Iris pigment epithelial cell (primary cell): ENCODE measurements at places on chromosomes 4 and X.

GRCh38 chr4:78131403-78131802, 74.3 kb downstream of the FRAS1 start:
- peak; percentile 79 for DNase-seq

- no peak for DNase-seq
Measured at GRCh38 chr4:107792711-107793110, 32.0 kb upstream of the SGMS2 start.

GRCh38 chr4:25578432-25578831, 77.2 kb upstream of the SLC34A2 start:
- no peak for DNase-seq

GRCh38 chrX:110081320-110081719, 78.4 kb downstream of the TMEM164 start:
- no peak for DNase-seq

DNA sequence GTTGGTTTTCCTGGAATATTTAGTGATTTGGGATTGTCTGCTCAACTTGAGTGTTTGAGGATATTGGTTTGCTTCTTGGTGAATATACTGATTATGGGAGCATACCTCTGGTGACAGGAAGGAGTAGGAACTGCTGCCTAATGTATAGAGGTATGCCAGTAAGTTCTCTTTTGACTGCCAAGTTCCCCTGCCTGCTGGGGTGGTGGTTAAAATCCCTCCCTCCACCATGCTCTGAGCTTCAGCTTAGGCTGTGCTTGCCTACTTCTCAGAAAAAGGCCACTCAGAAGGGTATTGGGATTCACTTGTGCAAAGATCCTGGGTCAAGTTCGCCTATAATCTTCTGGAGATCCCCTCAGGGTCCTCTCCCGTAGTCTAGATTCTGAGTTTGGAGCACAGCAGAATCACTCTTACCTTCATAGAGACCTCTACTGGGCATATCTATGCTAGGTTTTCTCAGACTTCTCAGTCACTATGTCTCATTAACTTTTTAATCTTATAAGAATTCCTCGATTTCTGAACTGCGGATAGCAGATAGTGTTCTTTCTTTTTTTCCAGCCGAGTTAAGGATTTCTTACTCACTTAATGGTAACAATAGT, 44.7 kb upstream of the DCK start:
- no peak for DNase-seq

DNA sequence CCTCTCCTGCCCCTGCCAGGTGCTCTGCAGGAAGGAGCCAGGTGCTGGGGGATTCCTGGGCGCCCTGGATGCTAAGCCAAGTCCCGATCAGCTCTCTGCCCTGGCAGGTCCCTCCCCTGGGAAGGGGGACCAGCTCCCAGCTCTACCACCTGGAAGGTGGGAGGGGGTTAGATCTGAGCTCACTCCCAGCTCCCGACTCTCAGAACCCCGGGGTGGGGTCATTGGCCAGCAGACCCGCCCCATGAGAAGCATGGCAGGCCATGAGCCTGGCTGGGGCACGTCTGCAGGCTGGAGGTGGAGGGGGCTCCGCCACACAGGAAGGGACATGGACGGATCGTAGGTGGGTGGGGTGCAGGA, 83.4 kb upstream of the NKX1-1 start:
- DNase-seq: no peak

- DNase-seq: no peak
Measured at GRCh38 chr4:186807808-186808629, 84.4 kb upstream of the FAT1 start.

- no peak for DNase-seq
Measured at GRCh38 chr4:147689067-147689466, 5.1 kb upstream of the PRMT9 start.

- peak; percentile 66 for DNase-seq
Measured at GRCh38 chr4:113141901-113142346, 92.5 kb downstream of the ANK2 start.

DNA sequence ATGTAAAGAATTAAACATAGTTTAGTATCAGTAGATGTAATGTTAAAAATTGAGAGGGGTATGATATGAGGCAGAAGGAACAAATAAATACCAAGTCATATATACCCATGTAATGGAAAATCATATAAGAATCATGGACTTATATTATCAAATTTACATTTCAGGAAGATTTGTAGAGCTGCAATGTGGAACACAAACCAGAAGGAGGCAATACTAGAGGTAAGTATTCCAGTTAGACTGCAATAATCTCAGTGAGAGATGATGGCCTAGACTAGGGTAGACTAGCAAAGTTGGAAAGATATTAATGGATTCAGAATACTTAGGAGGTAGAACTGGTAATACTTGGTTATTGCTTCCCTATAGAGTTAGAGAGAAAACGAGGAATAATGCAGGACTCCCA, 603.0 kb upstream of the KLHL4 start:
- no peak for DNase-seq

- DNase-seq: peak; percentile 69
Measured at GRCh38 chr4:122921971-122922876, at the start of gene NUDT6. Gene NUDT6, minus strand, starts transcription at chr4:122922597. Its CDS starts 25 bp downstream, at chr4:122922572.

GRCh38 chr4:128220286-128221235, 67.1 kb downstream of the PGRMC2 start:
- DNase-seq: peak; percentile 84

GRCh38 chrX:136219893-136220292, 31.3 kb downstream of the MAP7D3 start:
- no peak for DNase-seq

- DNase-seq: no peak
Measured at GRCh38 chrX:69469975-69470374, 34.2 kb upstream of the NALF2 start.

GRCh38 chrX:1676866-1677265, 62.0 kb downstream of the ASMT start:
- no peak for DNase-seq

- DNase-seq: no peak
Measured at GRCh38 chr4:123304151-123304964, 92.2 kb upstream of the SPRY1 start.

GRCh38 chr4:6893449-6894085, 16.1 kb upstream of the TBC1D14 start:
- DNase-seq: peak; percentile 90

- no peak for DNase-seq
Measured at GRCh38 chrX:23964191-23964590, 56.4 kb downstream of the CXorf58 start.

- no peak for DNase-seq
Measured at GRCh38 chrX:44274096-44274495, 69.4 kb downstream of the EFHC2 start.

GRCh38 chr4:31408121-31408520, 688.0 kb downstream of the PCDH7 start:
- DNase-seq: peak; percentile 0

DNA sequence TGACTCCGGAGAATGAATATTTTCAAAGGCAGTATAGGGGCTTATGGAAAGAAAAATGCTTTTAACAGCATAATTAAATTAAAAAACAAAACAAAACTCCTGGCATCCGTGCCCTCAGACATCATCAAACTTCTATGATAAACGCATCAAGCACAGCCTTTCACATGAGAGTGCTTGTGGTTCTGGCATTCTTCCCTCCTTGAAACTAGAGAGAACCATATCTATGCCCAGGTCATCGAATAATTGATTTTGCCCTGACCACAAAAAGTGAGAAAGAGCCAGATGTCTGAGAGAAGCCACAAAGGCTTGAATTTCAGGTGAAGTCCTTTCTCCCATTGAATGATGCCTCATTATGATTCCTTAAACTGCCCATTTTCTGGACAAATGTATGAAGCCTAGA, 286.8 kb downstream of the CBLL2 start:
- no peak for DNase-seq
